ENCODE measurements at places on chromosomes 12 and 14.

DNA sequence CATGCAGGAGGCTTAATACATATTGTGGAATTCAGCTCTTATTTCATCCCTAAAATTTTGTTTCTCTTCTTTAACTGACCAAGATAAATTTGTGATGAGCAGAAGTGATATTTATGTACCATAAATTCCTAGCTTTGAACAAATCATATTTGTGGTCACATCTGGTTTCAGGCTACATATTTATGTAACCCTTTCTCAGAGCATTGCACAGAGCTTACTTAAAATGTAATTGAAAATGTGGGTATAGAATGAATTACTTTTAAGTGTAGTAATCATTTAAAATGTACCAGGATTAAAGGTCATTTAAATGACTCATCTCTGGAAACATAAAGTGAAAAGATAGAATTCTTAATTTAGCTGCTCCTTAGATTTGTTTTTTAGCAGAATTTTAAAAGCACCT, 129.9 kb upstream of the FRMD6 start:
- DNase-seq = no peak

- no peak for DNase-seq
Observed at GRCh38 chr12:12779529-12779928, 5.9 kb upstream of the APOLD1 start.

- DNase-seq = no peak
Observed at GRCh38 chr14:82394916-82395315, 861.3 kb upstream of the SEL1L start.

DNA sequence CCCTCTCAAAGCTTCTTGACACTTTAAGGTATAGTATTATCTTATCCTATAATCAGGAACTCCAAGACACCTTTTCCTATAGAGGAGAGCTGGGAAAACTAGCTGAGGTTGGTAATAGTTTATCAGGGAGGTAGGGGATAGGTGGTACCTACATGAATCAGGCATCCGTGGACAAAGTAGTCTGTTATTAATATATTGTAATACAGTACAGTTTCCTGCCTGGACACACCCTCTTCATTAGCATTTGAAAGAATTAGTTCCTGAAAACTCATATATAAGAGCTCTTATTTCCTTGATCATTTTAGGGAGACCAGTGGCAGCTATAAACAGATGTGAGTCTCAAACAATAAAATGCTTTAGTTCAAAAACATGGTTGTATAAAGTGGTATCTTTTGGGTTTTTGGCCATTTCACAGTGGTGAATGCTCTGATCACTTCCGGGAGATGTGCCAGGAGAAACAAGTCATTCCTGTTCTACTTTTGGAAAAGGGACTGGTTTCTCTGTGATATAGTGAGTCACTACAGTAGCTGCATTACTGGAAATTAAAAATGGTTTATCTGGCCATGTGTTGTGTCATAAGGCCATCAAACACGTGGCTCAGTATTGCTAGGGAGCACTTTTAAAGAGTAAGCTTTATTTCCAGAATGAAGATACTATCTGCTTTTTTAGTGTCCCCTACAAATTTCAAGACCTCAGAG, 98.1 kb downstream of the KLRB1 start:
- DNase-seq = no peak

DNA sequence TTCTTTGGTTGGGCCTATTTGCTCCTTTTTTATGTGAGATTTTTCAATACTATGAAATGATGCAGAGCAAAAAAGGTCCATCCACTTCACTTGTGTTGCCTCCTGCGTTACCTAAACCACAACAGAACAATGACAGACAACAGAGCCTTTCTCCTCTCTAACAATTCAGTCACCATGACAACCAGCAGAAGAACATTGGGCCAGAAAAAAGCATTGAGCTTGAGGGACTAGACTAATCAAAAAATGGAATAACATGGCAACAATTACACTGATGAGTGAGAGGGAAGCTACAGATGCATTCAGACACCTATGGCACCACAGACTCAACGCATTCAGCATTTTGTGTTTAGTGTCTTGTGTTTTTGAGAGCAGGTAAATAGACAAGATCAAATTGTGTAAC, 44.6 kb upstream of the PTCSC3 start:
- DNase-seq = no peak

DNA sequence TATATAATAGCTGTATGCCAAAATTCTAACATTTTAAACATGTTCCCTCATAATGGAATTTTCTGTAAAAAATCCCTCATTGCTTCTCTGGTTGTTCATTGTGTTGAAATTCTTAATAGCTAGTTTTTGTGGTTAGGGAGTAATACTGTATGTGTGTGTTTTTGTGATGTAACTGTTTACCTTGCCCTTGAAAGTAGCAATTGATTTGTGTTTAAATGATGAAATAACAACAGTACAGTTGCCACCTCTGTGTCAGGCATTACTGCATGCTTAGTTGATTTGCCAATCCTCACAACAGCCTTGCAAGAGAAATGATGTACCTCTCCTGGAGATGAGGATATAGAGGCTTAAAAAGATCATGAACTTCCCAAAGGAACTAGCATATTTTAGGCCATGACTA, 94.9 kb downstream of the DAAM1 start:
- no peak for DNase-seq

- no peak for DNase-seq
Observed at GRCh38 chr12:128942960-128943477, 89.7 kb downstream of the GLT1D1 start.

GRCh38 chr14:96911499-96912149, 114.4 kb downstream of the VRK1 start:
- DNase-seq = no peak

DNA sequence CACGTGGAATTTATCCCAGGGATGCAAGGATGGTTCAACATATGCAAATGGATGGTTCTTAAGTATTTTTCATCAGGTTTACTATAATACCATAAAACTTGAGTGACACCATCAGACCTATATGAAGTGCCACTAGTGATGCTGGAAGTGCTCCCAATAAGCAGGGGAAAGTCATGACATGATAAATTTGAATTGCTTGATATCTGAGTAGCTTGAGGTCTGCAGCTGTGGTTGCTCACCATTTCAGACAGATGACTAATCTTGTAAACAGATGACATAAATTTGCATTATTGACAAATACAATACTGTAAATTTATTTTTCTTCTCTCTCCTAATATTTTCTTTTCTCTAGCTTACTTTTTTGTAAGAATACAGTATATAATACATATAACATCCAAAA, 13.7 kb upstream of the PRPF39 start:
- DNase-seq = no peak

DNA sequence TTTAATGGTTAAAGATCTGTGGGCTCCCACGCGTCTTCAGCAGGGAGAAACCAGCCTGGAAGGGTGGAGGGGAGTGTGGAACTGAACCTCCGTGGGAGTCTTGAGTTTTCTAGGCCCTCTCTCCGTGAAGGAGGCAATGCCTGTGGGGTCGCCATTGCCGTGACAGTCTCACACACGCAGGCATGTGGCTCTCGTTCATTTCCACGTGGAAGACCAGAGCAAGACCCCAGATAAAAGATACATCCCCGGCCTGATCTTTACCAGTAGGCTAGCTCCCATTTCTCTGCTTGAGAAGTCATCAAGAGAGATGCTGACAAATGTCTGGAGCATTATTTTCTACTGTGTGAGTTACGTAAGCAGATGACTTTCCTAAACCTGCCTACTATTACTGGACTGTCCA, 491.7 kb upstream of the LMO3 start:
- DNase-seq = no peak

DNA sequence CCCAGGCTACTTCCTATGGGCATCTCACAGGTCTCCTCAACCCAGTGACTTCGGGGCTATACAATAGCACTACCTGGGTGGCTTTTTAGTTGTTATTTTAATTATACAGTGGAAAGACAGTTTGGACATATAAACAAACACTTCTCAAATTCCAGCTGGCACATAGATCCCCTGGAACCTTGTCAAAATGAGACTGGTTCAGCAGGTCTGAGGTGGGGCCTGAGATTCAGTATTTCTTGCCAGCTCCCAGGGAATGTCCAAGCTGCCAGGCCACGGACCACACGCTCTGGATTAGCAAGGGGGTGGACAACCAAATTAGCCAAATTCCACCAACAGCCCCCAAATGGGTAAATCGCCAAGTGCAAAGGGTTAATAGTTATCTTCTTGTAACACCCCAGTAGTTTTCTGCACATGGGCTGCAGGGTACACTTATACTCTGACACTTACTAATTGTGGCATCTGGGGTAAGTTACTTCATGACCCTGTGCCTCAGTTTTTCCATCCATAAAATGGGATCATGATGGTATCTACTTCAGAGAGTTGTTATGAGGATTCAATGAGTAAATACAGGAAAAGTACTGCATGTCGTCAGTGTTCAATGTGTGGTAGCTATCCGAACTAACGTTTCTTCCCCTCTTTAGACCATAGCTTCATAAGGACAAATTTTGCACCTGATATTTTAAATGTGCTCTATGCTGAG, 789.4 kb upstream of the TBX3 start:
- no peak for DNase-seq

- peak; percentile 86 for DNase-seq
Observed at GRCh38 chr14:63727736-63728728, at the start of gene SGPP1. Gene SGPP1 (minus strand): TSS chr14:63728065. CDS start chr14:63727944, 121 bp downstream.
